ENCODE measurements at places on chromosomes 1 and 21.

DNA sequence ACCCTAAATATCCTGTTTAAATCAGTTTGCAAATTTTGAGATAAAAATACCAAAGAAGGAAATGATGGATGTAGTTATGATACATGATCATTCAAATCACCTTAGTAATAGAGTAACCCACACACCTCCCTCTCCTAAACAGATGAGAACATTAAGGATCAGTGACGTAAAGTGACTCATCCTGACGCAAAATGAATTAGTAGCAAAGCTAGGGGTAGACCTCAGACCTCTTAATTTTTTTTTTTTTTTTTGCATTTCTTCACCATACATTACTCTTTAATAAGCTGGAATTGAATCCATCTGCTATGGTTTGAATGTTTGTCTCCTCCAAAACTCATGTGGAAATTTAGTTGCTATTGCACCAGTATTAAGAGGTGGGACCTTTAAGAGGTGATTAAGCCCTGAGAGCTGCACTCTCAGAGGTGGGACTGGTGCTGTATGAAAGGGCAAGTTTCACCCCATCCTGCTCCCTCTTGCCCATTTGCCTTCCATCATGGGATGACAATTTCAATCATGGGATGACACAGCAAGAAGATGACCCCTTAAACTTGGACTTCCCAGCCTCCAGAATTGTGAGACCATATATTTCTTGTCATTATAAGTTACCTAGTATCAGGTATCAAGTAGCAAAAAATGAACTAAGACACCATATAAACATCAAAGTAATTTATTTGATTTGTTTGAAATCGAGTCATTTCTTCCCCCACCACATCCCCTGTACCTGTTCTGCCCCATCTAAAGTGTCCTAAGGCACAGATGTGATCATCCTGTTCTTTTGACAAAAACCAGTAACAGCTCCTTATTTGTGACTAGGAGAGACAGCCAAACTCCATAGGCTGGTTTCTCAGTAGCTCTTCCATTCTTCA lies 114.6 kb upstream of the DUSP10 start:
- DNase-seq, result no peak

- no peak for DNase-seq
Measured at GRCh38 chr1:116529199-116529631, 41.6 kb downstream of the CD58 start.

- peak; percentile 43 for DNase-seq
Measured at GRCh38 chr1:227788271-227789083, 27.0 kb upstream of the PRSS38 start.

DNA sequence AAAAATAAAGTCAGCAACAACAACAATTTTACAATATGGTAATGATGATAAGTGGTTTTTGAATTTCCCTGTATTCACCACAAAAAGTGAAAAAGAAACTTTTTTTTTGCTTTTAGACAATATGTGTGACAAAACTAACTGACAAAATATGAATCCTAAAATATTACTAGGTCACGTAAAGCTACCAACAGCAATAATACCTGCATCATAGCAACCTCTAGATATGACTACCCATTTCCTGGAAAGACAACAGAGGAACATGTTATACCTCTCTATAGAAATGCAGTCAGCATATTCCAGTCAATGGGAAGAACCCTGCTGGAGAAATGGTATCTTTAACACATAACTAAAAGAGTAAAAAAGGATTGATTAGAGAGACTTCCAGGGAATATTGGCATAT lies 73.7 kb downstream of the PDE4B start:
- no peak for DNase-seq

- DNase-seq, result no peak
Measured at GRCh38 chr1:72915581-72915980, 633.2 kb upstream of the NEGR1 start.

DNA sequence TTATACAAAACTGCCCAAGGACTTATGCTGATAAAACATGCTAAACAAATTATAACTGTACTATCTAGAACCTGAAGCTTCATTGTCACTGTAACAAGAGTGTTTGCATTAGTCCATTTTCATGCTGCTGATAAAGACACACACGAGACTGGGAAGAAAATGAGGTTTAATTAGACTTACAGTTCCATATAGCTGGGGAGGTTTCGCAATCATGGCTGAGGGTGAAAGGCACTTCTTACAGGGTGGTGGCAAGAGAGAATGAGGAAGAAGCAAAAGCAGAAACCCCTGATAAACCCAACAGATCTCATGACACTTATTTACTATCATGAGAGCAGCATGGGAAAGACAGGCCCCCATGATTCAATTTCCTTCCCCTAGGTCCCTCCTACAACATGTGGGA lies 100.4 kb downstream of the SPATA6 start:
- no peak for DNase-seq

DNA sequence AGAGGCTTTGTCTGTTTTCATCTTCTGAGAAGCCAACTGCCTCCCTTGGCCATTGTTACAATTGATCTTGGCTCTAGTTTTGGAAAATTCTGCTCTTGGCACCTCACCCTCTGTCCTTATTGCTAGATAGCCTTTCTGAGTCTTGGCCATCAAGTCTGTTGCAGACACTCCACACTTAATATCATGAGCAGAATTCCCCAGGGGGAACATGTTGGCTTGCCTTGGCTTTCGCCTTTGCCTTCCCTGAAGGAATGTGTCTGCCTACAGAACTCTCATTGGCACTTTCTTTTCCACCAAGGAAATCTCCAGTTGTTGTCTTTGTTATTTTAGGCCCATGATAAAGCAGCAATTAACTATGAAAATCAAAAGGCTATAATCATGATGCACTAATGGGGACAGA lies 42.7 kb upstream of the LDLRAP1 start:
- peak; percentile 45 for DNase-seq

Data from myocyte (in vitro differentiated cells).